Cerebellar nuclear complex (tissue), 1 donor: ENCODE measurements at places on chromosomes 13 and 19.

GRCh38 chr19:49432141-49433073, 7.2 kb downstream of the GFY start:
- no peak for DNase-seq

GRCh38 chr13:112983042-112983305, 14.0 kb downstream of the MCF2L start:
- no peak for DNase-seq

DNA sequence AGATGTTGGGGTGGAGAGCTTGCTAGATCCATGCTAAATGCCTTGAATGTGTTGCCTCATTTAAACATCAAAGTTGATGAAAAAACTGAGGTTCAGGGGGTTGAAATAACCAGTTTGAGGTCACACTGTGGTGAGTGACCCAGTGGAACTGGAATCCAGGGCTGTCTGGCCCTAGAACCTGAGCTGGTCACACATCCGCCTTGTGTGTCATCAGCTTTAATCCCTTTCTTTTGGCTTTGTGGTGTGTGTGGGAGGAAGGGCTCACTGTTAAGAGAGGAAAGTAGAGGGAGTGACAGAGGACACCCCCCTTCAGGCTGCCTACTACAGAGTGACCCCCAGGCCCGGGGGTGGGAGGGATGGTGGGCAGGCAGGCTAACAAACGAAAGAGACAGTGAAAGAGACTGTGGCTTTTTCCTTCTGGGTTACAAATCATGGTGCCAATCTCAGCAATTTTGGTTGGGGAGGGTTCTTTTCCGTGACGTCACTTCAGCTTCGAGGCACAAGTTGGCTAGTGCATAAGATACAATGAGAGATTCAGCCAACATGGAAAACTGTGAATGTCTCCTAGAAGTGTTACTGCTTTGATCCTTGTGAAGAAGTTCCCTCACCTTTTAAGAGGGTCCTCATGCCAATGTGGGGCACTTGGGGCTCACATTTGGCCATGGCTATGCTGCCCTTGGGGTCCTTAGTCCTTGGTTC, 164.9 kb downstream of the DLEU7 start:
- DNase-seq, result no peak

- no peak for DNase-seq
These were observed 18.7 kb downstream of the PLVAP start for GRCh38 chr19:17358395-17358794.

DNA sequence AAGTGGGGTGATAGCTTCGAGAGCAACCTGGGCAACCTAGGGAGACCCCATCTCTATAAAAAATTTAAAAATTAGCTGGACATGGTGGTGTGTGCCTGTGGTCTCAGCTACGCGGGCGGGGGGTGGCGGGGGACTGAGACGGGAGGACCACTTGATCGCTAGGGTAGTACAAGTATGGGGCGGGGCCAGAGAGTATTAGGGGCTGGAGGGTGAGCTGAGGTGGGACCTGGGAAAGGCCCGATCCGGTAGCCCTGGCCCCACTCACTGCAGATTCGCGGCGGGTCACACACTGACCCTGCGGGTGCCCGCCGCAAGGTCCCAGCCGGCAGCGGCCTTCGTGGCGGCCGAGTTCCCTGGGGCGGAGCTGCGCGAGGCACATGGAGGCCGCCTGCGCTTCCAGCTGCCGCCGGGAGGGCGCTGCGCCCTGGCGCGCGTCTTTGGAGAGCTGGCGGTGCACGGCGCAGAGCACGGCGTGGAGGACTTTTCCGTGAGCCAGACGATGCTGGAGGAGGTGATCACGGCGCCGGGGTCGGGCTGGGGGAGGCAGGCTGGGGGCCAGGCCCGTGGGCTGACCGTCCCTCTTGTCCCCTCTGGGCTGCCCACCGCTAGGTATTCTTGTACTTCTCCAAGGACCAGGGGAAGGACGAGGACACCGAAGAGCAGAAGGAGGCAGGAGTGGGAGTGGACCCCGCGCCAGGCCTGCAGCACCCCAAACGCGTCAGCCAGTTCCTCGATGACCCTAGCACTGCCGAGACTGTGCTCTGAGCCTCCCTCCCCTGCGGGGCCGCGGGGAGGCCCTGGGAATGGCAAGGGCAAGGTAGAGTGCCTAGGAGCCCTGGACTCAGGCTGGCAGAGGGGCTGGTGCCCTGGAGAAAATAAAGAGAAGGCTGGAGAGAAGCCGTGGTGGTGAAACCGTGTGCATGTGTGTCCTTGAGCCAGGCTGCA, 2.0 kb upstream of the ARHGAP45 start:
- no peak for DNase-seq

- no peak for DNase-seq
These were observed 8.3 kb downstream of the HMGB1 start for GRCh38 chr13:30457306-30457891.

DNA sequence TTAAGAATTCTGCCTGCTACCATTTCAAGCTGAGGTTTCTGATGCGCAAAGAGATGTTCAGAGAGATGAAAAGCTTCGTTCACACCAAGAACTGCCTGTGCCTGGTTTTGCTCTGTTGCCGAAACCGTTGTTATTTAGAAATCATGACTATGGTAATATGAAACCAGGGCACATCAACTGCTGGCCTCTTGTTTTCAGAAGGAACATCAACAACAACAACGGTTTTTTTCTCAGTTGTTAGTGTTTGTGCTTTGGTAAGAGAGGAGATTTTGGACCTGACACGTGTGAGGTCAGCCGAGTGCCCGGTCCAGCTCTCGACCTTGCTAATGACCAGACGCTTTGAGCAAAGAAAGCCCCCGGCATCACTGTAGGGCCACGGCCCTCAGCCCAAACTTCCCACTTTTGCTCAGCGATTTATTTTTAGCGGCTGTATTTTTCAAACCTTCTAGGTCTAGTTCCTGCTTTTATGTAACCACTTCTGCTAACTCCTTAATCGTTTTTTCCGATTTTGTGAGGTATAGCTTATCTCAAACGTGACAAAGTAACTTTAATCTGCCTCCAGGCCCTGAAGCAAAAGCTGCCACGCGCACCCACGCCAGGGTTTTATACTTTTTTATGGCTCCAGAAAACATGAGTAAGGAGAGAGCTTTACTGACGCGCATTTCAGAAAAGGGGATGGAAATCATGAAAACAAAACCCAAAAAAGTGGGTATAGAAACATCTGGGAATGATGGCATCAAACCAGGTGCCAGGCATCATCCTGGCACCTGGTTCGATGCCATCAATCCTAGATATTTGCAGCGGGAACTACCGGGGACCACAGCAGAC, 42.0 kb downstream of the KLF2 start:
- no peak for DNase-seq

GRCh38 chr13:88979465-88980175, 1308.4 kb downstream of the SLITRK5 start:
- no peak for DNase-seq

GRCh38 chr19:58466089-58466759, 656 bp upstream of the ZNF324 start:
- DNase-seq, result no peak

GRCh38 chr19:1248139-1248785, at the start of gene MIDN:
MIDN (plus strand) TSS chr19:1248583; CDS start chr19:1250297, 1,714 bp downstream.
- no peak for DNase-seq

- no peak for DNase-seq
These were observed 969 bp upstream of the CEACAM5 start for GRCh38 chr19:41707502-41707812.

DNA sequence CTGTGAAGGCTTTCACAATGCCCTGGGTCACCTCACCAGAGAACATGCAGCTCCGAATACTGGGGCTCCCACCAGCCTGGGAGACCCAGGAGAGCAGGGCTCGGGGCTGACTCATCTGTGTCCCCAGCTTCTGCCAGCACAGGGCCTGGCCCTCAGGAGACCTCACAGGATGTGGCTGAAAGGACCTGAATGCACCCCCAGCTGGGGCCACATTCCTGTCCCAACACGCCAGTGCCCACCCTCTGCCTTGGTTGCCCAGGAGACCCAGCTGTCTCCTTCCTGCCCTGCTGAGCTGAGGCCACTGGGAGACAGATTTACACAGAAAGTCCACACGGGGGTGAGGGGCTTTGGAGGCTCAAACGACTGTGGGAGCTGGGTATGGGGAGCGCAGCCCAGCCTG, 11.9 kb downstream of the BCAT2 start:
- no peak for DNase-seq

GRCh38 chr19:33382006-33382405, 8.5 kb downstream of the CEBPG start:
- DNase-seq, result no peak

DNA sequence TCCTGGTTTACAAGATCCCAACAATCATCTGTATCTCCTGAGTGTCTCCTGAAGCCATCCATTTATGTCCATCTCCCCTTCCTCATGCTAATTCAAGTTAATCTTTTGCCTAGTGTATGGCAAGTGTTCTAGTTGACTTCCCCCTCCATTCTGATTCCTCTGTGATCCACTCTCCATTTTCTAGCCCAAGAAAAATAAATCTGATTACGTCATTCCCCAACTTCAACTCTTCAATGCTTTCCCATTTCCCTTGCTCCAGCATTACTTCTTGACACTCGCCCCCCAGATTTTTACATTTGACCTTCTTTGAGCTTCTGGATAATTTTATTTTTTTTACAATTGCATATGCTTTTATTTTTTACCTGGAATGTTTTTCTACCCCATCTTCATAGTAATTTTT, 640.8 kb downstream of the TBC1D4 start:
- DNase-seq, result no peak

DNA sequence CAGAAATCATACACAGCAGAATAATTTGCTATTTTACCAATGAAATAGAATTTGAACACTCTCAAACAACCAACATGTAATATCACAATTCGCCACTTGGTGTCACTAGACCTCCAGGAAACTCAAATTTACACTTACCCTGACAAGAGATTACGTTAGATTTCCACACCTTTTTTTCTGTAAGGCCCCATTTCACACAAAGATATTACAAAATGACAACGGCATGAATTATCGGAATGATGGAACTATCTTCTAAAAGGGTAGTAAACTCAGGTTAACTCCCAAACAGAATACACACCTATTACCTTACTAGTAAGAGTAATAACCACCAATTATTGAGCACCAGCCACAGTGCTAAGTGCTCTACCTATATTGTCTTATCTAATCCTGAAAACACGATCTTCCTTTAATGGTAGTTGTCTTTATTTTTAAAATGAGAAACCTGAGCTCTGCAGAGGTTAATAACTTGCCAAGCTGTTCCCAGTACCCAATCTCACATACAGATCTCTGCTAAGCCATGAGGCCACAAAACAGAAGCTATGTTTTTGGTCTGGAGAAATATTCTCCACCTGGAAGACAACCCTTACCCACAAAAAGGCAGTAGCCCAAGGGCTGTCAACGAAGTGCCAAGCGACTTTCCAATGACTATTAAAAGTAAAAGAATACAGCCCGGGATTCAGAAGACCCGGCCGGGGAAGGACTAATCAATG, 152.4 kb downstream of the DCLK1 start:
- DNase-seq, result no peak

GRCh38 chr19:41530184-41530534, 45.8 kb upstream of the CEACAM21 start:
- DNase-seq, result no peak

DNA sequence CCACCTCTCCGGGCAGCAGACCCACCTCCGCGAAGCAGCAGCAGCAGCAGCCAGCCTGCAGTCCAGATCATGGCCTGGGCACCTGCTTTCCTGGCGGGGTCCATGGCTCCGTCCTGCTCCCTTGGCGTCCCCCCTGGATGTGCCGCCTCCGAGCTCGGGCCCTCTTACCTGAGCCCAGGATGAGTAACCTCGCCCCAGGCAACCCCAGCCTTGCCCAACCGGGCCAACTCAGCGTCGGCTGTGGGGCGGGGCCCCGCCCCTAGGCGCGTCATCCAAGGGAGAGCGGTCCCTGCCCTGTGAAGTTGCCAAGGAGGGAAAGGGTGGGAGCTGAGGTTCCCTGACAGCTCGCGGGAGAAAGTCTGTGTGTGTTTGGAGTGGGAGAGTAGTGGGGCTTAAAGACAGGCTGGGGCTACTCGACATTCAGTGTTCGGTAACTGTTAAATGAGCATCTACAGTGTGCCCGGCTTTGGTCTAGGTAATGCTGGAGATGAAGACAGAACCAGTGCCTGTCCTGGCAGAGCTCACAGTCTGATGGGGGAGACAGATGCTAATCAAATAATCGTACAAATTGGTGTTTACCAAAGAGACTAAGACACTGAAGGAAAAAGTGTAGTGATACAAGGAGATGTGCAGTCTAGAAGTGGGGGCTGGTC, at the start of gene LYPD3:
LYPD3 (minus strand) TSS at position 141 of the 653 bp plus-strand sequence; CDS start at position 104, 37 bp downstream.
- no peak for DNase-seq

DNA sequence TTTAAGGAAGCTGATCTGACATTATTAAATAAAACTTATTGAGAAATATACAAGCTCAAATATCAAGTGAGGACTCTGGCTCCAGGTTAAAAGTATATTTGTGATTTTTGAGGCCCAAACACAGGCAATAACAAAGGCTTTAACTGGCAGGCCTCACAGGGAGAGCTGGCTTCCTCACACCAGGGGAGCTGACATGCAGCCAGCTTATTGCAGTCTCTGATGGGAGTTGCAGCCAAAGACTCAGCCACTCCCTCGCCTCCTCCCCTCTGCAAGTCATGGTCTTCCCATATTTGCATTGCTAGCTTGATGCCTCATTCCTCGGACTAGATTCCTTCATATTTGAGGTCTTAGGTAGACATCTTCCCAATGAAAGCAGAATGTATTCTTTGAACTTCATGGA, 647.1 kb upstream of the SLITRK6 start:
- no peak for DNase-seq

DNA sequence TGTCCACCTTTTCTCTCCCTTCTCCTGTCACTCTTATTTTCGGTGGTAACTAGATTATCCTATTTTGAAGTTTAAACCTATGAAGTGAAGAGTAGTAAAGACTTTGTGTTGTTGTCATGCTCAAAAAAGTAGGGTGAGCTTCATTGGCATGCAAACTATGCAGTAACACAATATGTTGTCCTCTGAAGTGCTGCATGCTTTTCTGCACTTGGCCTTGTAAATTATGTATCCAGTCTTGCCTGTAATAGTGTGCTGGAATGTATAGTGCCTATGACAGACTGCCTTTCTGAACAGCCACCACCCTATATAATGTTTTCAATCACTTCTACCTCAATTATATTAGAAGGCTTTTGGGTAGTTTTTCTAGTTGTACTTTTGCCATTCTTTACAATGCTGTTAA, 1198.2 kb upstream of the PCDH20 start:
- no peak for DNase-seq

- DNase-seq, result no peak
These were observed 9.6 kb upstream of the ZC3H13 start for GRCh38 chr13:46062185-46062584.

- no peak for DNase-seq
These were observed 73.8 kb downstream of the SPATA13 start for GRCh38 chr13:24234200-24234915.

DNA sequence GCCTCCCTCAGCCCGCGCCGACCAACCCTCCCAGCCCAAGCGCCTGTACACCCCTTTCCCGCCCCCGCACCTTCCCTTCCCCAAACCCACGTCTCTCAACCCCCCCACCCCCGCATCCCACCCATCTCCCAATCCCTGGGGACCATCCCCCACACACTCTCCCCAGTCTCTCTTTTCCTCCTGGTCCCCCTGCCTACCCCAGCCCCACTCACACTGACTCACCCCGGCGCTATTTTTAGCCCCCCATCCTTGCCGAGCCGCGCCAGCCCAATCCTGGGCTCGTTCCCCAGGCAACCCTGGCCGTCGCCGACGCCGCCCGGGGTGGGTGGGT, 11.7 kb downstream of the CIC start:
- DNase-seq, result no peak

- DNase-seq, result no peak
These were observed 787 bp downstream of the ZNF580 start for GRCh38 chr19:55641426-55642152.
